BJ (cell line): ENCODE measurements at places on chromosomes 1 and 21.

GRCh38 chr1:63906047-63906704, 132.4 kb downstream of the ROR1 start:
- DNase-seq = no peak

DNA sequence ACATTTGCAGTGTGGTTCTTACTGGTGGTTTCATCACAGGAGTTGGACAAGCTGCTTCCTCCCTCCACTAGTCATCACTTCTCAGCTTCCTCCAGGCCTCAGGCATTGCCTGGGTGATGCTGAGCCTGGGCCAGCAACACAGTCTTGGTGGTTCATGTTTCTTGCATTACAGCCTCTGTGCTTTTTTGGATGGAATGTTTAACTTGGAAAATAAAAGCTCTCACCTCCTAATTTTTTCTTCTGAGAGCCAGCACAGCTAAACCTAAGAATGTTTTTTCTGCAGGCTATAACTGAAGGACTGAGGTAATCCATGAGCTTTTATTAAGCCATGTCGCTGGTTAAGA, 66.1 kb upstream of the RHOU start:
- no peak for DNase-seq

GRCh38 chr1:118937413-118938072, 50.6 kb downstream of the TBX15 start:
- no peak for DNase-seq

DNA sequence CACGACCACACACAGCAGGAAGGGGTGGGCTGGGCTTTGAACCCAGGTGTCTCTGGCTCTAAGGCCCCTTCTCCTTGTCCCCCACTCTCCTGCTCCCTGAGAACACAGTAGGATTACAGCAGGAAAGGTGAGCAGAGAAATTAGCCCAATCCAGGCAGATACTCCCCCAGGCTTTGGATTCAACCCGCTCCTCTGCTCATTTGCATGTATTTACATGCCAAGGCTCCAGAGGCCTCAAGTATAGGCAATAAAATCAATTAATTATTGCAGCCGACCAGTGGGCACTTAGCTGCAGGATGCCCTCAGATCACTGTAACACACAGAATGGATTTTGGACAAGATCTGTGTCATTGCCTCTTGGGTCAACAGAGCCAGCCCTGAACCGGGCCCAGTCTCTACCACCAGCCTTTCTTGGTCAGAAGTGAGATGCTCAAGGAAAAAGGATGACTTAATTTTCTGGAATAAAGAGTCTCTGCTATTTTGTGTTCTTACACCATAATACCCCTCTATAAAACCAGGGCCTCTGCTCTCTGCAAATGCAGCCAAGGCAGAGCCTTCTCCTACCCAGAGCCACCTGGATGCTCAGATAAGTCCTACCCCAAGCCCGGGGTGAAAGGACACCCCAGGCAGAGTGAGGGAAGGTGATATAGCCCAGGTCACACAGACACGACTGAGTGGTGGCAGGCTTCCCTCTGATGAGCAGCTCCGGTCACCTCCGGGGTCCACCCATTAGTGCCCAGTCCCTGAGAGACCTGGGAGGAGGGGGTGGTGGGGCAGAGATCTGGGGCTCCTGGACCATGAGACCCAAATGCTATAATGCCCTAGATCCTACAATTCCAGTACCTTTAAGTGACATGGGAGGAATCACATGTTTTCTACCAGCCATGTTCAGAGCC, 28.9 kb downstream of the MATN1 start:
- no peak for DNase-seq

DNA sequence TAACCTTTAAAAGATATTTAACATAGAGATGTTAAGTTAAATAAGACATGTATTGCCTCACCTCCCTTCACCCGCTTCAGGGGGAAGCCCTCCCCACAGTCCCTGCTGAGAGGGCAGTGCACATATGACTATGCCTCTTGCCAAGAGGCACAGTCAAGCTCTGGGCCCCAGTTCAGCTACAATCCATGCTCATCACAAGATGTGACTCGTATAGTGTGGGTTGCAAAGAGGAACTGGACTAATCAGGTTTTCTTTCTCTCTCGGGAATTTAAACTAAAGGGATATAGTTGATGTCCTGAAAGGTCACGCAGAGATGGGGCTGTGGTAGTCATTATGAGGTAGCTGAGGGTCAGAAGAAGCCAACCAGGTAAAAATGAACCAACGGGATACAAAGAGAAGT, 35.6 kb downstream of the LYST start:
- no peak for DNase-seq

DNA sequence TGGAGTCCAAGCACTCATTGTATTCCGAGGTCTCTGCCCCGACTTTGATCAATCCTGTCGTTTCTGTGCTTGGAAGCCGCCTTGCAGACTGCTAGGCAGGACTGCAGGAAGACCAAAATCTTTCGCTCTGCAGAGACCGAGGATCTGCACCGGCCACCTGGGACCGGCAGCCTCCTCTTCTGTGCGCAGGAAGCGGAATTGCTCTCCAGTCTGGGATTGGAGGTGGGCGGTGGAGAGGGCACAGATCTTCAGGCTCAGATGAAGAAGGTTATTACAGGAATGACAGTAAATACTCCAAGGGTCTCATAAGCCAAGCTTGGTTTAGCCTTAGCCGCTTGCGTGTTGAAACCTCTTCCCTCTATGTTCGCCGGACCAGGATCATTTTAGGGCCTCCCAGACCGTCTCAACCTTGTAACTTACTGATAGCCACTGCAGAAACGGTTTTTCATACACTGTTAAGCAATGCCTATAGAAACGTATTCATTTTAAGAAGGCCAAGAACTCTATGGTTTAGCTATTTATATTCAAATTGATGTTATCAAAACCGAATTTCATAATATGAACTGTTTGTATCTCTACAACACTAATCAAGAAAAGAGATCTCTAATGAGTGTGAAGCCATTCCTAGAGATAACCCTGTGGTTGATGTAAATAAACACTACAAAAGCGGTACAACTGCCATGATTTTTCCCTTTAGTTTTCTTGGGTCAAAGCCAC, 1.1 kb downstream of the MIA3 start:
- no peak for DNase-seq

DNA sequence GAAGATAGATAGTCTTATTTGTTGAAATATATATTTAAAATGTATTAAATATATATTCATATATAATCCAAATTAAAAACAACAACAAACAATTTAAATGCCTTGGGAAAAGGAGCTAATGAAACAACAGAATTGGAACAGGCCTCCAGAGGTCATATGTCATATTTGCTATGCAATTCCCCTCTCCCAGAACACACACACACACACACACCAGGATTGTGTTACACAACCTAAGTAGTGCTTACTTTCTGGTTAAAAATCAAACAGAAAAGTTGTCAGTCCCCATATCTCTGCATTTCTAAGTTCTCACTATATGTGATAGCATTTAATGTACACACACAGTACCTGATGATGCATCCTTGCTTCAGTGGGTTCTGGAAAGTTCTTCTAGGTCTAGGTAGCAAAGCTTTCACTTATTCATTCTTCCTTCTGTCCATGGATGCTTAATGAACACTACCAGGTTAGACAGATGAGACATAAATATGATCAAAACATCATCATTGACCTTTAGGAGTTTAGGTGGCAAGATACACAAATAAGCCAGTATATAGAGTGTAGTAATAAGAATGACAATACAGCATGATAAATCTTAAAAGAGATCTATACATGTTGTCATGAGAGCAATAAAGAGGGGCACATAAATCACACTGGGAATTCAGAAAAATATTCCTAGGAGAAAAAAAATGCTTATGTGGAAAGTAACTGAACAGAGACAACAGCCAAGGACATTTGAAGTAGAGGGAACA, 662.8 kb downstream of the PTPRC start:
- DNase-seq = no peak

DNA sequence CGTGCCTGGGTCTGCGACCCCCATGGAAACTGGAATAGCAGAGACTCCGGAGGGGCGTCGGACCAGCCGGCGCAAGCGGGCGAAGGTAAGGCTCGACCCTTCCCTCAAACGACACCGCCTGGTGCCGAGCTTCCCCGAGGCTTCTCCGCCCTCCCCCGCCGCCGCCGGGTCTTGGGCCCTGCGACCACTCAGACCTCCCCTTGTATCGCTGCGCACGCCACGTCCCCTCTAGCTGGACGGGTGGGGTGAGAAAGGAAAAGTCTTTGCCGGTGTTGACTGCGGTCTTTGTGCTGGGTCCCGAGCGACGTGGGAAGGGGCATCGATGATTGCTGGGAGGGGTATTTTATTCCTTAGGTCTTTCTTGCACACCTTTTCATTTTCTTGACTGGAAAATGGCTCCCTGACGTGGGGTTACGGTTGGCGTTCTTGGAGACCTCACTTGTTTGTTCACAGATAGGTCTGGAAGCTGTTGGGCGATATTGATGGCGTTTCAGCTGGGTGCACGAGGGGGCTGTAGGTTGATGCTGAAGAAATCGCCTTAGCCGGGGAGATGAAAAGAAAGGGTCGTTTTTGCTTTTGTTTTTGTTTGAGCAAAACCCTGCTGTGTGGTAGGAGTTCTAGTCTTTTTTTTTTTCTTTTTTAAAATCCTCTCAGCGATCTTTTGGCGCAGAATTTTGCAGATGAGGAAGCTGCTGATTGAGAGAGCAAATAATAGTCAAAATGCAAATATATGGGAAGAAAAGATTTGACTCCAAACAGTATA, 776 bp downstream of the KDM1A start:
- no peak for DNase-seq

DNA sequence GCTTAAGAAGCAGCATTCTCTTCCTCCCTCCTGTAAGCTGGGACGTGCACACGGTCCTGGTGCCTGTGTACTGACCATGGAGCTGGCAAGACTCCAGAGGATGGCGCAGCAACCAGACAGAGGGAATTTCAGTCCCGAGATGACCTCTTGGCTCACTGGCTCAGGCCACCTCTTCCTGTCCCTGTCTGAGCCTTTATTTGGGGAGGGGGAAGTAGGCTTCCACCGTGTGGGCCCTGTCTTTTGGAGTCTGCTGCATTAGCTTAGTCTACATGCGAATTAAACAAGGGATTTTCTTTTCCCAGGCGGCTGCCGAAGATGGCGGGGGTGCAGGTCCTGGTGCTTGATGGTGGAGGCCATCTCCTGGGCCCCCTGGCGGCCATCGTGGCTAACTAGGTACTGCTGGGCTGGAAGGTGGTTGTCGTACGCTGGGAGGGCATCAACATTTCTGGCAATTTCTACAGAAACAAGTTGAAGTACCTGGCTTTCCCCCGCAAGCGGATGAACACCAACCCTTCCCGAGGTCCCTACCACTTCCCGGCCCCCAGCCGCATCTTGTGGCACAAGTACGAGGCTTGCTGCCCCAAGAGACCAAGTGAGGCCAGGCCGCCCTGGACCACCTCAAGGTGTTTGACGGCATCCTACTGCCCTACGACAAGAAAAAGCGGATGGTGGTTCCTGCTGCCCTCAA, 10.2 kb downstream of the IL24 start:
- DNase-seq = no peak

DNA sequence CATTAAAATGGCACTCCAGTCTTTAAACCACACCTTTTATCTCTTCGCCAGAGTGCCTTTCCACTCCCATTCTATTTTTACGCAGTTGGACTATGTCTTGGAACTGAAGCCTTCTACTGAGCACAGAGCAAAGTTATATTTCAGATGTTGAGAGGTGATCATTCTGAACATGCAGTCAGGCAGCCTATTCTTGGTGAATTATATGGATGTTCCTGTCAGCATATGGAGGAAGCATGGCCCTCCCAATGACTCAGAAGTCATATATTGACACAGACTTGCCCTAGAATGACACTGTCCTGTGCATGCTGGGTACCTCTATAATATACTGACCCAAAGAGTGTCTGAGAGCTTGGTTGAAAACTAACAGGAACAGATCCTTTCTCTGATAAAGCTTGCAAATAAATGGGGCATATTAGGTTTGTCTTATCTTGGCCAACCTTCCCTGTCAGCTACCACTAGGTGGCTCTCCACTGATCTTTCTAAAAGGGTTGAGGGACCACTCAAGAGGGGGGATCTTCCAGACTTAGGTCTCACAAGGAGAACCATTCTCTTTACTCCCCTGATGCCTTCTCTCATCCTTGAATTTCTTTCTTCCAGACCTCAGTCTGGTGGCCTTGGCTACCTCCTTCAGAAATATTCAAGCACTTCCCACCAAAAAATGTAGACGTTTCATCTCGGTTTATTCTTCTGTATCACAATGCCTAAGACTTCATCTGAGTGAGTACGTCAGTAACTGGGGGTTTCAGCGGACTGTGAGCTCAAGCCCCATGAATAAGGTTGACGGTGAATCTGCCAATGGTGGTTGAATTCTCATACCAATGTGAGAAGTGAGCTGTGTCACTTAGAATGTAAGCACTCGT, 11.8 kb upstream of the ALG14 start:
- no peak for DNase-seq

DNA sequence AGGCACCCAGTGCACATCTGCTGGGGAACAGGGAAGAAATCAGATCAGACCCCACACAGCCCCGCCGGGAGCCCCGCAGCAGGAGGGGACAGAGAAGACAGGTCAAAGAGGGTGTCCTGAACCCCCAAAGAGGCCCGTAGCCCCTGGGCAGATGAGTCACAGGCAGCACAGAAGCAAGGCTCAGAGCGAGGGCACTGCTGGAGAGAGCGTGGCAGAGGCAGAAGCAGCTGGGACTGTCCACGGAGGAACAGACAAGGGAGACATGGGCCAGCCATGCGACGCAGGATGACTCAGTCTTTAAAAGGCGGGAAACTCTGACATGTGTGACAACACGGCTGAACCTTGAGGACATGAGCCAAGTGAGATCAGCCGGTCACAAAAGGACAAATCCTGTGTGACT, 14.5 kb upstream of the PRDM16 start:
- DNase-seq = no peak
